ENCODE measurements at places on chromosomes 6 and 20.

GRCh38 chr6:100665041-100665380 is 200.3 kb upstream of the SIM1 start:
- no peak for DNase-seq

GRCh38 chr6:153942361-153942760 is 96.7 kb upstream of the OPRM1 start:
- no peak for DNase-seq

- DNase-seq: no peak
Measured at GRCh38 chr6:104414723-104415122, 445.0 kb downstream of the HACE1 start.

DNA sequence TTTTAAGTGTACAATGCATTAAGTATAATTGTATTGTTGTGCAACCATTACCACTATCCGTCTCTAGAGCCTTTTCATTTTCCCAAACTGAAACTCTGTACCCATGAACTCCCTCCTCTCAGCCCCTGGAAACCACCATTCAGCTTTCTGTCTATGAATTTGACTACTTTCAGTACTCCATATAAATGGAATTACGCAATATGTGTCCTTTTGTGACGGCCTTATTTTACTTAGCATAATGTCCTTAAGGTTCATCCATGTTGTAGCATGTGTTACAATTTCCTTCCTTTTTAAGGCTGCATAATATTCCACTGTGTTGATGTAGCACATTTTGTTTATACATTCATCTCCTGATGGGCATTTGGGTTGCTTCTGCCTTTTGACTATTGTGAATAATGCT is 143.6 kb upstream of the KCNG1 start:
- DNase-seq: no peak

- DNase-seq: no peak
Measured at GRCh38 chr20:57409672-57410397, 18.6 kb downstream of the RBM38 start.

GRCh38 chr6:1079525-1079924 is 232.4 kb upstream of the FOXQ1 start:
- DNase-seq: no peak

DNA sequence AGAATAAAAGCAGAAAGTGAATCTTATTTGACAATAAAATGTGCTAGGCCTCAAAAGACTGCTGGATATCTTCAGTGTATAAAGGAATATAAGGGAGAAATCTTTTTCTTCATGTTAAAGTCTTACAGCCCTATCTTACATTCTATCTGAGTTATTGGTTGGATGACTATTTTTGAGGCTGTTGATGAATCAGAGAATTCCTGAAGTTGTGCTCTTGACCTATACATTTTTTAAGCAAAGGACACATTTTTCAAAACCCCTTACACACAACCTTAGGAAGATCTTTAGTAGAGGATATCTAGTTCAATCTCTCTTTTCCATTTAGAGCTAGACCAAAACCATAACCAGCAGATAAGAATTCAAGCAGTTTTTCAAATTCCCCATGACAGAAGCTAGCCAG is 10.9 kb upstream of the CGA start:
- no peak for DNase-seq

- no peak for DNase-seq
Measured at GRCh38 chr6:158284007-158284875, 28.0 kb upstream of the TULP4 start.

DNA sequence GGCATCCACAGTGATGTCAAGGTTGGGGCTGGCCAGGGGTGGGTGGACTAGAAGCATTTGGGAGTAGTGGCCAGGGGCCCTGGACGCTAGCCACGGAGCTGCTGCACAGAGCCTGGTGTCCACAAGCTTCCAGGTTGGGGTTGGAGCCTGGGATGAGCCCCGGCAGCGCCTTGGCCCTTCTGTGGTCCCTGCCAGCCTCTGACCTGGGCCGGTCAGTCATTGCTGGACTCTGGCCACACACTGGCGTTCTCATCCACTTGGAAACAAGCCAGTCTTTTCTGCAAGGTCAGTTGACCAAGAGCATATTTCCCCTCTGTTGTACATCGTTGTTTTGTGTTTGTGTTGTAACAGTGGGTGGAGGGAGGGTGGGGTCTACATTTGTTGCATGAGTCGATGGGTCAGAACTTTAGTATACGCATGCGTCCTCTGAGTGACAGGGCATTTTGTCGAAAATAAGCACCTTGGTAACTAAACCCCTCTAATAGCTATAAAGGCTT is 8.4 kb downstream of the PSMA7 start:
- DNase-seq: no peak

DNA sequence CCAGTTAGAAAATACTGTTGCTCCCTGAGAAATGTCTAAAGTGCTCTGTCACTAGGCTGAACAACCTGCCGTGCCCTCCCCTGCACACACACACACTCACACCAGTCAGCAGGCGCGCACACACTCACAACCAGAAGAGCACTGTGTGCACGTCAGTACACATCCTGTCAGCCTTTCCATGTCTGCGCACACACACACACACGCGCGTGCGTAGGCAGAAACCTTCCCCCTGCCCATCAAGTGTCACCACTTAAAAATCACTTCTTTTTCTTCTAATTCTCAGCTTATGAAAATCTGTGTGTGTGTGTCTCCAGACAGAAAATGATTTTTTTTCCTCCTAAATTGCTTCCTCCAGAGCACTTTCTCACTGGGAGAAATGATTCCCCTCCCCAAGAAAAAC is 100.3 kb downstream of the EDN3 start:
- no peak for DNase-seq

- DNase-seq: no peak
Measured at GRCh38 chr20:48773837-48774418, 53.9 kb downstream of the PREX1 start.

GRCh38 chr6:45074439-45074838 is 253.7 kb upstream of the RUNX2 start:
- DNase-seq: no peak

DNA sequence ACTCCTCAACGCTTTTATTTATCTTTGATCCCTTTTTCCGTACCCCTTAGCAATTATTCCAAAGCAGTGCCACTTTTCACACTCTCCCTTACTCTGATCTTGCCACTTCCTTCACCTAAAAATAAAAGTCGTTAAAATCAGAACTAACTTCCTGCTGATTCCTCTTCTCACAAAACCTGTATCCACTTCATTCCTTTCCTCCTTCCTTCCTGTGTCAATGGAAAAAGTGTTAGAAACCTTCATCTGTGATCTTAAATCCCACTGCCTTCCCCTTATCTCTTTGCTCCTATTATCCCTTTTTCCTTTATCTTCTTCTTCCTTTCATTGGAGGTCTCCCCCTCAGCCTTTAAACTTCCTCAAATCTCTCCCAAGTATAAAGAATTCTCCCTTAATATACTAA is 49.2 kb downstream of the GOPC start:
- no peak for DNase-seq

- DNase-seq: no peak
Measured at GRCh38 chr6:69900869-69901268, 34.5 kb downstream of the COL19A1 start.

DNA sequence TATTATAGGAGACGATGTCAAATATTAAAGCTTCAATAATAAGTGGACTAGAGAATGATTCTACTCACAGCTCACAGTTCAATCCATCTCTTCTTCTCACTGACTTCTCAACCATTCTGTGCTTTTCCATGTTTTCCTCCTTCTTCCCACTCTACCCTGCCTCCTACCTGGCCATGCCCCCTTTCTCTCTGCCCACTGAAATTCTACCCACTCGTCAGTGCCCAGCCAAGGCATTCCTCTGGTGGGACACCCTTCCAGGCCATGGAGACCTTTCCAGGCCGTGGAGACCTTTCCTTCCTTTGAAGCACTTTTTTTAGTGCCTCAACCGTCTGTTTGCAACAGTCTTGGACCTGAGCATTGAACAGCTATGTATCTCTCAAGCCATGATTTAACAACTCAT is 18.5 kb downstream of the BACH2 start:
- DNase-seq: no peak

- DNase-seq: no peak
Measured at GRCh38 chr6:42226645-42227143, 9.0 kb upstream of the MRPS10 start.

GRCh38 chr6:56156643-56157042 is 90.7 kb downstream of the COL21A1 start:
- no peak for DNase-seq

DNA sequence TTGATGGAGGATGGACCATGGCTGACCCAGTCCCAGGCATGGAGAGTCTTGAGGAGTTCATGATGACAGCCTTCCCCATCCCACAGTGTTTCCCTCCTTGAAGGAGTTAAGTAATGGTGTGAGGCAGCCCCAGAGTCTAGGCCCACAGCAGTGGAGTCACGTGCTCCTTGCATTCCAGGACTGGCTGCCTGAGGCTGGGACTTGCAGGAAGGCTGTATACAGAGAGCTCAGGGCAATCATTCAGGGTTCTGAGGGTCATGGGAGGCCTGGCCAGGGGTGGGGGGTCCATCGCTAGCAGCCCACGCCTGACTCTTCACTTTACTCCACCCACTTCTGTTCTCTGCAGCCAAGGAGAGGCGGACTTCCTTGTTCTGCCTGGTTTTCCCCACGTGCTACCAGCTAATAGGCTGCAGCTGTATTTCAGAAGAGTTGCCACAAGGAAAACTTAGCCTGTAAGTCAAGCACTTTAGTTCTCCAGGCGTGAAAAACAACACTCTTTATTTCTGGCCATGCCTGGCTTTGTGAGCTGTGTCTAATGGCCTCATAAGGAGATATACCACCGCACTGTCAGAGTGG is 272.5 kb downstream of the DHX35 start:
- no peak for DNase-seq

GRCh38 chr6:82264824-82265223 is 17.3 kb upstream of the IBTK start:
- no peak for DNase-seq

- no peak for DNase-seq
Measured at GRCh38 chr6:34377984-34378383, 14.5 kb downstream of the NUDT3 start.

GRCh38 chr6:27617046-27617687 is 144.3 kb upstream of the ZNF184 start:
- DNase-seq: no peak

- DNase-seq: no peak
Measured at GRCh38 chr20:34896086-34896621, 19.7 kb downstream of the ACSS2 start.

GRCh38 chr6:166779963-166780683 is 153.1 kb upstream of the RPS6KA2 start:
- no peak for DNase-seq

DNA sequence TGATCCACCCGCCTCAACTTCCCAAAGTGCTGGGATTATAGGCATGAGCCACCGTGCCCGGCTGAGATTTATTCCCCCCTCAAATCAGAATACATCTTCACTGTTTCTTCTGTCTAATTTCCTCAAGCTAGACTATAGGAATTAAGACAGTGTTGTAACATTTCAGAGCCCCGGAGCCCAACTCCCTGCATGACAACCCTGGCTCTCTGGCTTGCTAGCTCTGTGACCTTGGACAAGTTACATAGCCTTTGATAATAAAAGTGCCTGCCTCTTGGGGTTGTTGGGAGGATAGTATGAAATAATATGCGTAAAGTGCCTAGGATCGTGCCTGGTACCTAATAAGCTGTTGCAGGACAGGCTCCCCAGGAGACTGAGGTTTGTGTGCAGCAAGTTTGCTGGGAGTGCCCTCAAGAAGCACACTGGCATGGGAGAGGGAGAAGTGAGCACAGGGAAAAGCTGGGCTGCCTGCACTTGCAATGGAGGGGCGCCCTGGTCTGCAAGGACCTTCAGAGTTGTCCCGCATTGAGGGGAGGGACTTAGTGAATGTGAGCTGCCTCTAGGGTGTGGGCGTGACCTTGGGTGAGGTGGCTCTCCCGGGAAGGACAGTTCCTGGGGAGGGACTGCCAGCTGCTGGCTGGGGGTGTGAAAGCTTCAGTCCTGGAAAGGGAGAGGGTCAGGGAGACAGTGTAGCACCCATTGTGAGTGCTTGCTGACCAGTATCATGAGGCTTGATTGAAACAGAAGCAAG is 43.4 kb downstream of the TAF8 start:
- DNase-seq: no peak

GRCh38 chr20:44758247-44759101 is 12.8 kb downstream of the KCNK15 start:
- no peak for DNase-seq

GRCh38 chr6:121619013-121619412 is 183.6 kb downstream of the GJA1 start:
- DNase-seq: no peak

DNA sequence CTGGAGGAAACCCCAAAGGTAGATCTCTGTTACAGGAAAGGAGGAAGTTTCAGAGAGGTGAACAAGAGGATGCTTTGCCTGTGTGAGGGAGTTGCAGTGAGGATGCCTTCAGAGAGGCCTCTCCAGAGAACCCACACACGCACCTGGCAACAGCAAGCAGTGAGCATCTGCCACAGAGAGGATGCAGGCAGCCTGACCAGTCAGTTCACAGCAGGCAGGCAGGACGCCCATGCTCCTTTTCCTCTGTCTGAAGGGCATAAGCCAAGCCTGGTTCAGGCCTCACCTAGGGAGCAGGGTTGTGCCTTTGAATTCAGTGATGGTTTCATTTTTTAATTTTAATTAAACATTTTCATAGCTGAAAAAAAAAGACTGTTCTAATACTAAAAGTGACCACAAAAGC is 346.0 kb upstream of the MARCKS start:
- DNase-seq: no peak

DNA sequence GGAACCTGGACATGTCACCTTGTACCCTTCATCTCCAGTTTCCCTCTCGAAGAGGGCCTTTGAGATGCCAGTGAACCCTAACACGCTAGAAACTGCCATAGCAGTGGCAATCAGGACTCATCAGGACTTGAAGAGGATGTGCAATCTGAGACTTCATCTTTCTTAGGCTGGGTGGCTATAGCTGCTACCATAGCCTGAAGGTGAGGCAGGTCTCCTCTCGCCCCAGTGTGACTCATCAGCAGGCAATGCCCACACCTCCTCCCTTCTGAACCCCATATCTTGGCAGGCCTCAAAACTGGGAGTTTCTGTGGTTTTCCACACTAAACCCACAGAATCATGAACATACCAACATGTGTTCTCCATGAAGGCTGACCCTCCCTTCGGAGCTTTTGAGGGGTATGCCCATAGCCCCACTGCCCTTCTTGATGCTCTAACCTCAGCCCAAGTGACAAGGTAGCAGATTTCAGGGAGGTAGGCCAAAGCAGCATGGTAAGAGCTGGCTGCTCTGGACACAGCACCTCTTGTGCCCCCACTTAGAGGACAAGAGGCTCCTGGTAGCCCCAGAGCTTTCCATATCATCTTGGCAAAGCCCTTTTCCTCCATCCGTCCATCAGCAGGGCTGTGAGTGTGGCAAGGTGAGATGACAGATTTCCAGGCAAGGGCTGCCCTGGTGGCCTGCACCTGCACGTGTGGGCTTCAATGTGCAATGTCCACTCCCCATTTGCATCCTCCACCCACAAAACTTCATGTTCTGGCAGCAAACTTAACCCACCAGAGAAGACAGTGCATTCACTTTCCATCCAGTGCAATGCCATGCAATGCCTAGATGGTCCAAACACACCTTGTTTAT is 2.6 kb downstream of the BLCAP start:
- DNase-seq: peak; percentile 50

DNA sequence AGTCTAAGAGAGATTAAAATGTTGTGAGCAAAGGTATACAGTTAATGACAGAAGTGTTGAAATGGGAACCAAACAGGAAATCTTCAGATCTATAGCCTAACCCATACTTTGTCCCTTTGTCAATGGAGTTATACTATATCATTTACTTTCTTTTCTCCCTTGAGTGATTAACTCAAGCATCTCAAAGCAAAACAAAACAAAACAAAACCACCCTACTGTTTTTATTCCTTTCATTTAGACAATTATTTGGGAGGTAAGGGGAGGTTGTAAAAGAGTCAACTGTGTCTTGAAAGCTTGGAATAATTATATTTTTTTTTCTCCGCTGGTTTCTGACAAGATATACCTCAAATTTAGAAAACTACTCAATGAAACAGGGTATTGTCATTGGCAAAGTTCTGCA is 139.8 kb upstream of the HMGN3 start:
- no peak for DNase-seq

GRCh38 chr6:81978230-81978629 is 225.7 kb upstream of the TENT5A start:
- no peak for DNase-seq

Measured in NK-92 treated with Interleukin-12 subunit alpha and Interleukin-12 subunit beta, amount 100 ng/mL, for 24 hours (cell line).